Right renal cortex interstitium (tissue), 3 donors: ENCODE measurements at places on chromosomes 16 and 17. TPM values are rescaled to one million over a fixed set of nuclear protein-coding genes. Genes with fewer than 3 reads are reported as not detected.

- DNase-seq: no peak
These were observed 134.4 kb downstream of the C16orf95 start for GRCh38 chr16:87182759-87183158.

Gene TBC1D3G
- polyA plus RNA-seq: not detected

DNA sequence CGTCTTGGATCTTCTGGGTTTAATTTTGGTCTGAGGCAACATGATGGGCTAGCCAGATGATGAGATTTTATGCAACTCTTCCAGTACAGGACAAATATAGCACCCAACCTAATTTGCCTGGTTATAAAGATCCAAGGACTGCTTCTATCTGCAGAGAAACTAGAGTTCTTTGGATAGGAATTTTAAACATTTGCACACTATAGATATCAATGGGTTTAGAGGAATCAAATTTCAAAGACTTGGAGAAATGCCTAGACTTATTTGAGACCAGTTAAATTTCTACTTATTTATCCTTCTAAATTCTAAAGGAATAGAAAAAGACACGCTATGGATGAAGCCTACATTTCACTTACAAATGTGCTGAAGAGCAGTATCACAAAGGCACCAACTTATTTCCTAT, 12.6 kb downstream of the PMFBP1 start:
- no peak for DNase-seq

GRCh38 chr17:74076446-74076845, 127.0 kb upstream of the RPL38 start:
- DNase-seq: no peak

DNA sequence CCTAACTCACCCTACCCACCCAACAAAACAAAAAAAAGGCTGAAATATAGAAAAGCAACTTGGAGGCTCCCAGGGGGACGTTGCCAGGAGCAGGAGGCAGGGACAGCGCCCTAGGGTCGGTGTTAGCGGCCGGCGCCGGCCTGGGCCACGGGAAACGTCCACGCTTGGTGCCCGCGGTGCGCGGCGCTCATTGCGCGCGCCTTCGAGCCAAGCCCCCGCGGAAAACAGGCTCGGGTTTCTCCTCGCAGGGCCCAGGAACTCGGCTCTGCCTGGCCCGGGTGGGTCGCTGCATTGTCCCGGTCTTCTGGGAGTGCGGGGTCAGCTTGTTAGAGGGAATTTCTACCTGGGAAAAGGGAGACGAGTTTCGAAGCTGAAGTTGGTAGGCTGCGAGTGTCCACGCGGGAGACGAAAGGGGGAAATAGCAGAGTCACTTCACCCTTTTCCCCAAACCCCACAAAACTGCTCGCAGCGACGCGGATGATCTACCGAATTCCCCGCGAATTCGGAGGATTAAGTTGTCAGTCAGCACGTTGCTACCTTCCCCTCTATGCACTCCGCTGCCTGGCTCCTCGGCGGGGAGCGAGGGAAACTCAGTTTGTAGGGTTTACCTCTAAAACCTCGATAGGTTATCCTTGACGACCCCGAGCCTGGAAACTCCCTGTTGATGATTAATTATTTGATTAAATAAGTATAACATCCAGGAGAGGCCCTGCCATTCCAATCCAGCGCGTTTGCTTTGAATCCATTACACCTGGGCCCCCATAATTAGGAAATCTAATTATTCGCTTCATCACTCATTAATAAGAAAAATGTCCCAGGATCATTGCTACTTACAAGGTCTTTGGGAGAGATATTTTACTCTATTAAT, 751 bp upstream of the FOXC2 start:
- DNase-seq: no peak

GRCh38 chr17:35542990-35543389, 5.5 kb upstream of the SLFN12L start:
- DNase-seq: no peak

DNA sequence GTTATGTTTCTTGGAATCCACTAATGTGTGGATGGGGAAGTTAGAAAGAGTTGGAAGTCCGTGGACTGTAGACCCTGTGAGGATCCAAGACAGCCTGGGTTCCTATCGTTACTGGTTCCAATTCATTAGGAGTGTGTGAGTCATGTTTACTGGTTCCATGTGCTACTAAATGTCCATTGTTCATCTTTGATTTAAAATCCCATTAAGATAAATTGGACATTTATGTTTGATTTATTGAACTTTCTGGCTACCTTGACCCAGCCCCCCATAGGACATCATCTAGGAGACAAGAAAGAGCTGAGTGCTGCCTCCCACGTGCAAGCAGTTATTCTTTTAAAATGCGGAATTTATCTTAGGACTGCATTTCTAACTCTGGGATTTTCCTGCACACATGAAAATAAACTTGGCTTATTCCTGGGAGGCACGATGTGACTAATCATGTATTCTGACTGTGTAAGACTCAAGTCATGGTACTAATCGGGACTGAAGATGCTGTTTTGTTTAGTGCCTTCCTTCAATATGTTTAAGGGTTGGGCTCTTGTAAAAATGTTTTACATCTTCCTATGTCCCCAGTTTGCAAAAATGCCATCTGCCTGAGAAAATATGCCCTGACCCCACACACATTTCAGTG, 53.4 kb downstream of the RGS9 start:
- DNase-seq: no peak

- no peak for DNase-seq
These were observed 374.8 kb downstream of the SLC39A11 start for GRCh38 chr17:72717676-72718075.

GRCh38 chr16:23557779-23558702, 514 bp downstream of the UBFD1 start:
- no peak for DNase-seq

Gene RPS15A
- polyA plus RNA-seq: 2,796 TPM

Gene TSPAN10
- polyA plus RNA-seq: 2.3 TPM

DNA sequence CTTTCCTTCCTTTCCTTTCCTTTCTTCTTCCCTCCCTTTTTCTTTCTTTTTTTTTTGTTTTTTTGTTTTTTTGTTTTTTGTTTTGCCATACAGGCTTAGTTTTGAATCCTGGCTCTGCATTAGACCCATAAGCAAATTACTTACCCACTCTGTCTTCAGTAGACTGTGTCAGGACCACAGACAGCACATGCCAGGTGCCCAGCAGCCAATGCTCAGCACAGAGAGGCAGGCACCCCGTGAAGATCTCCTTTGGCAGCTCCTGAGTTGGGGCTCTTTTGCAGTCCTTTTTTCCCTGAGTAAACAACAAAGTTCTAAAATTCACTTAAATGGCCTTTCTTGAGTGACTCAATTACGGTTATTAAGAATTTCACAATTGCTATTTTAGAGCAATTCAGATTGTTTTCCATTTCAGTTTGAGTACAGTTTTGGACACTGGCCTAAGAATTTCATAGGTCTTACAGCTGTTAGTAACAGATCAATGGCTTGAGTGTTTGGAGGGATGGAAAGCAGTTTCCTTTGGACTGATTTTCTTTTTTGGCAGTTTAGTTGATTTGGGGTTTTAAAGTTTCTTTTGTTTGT, 26.2 kb upstream of the SLC5A11 start:
- DNase-seq: no peak

- no peak for DNase-seq
These were observed 52.9 kb downstream of the ABAT start for GRCh38 chr16:8727131-8727806.

Gene TM4SF5
- 1.5 TPM for polyA plus RNA-seq

Gene PIRT
- polyA plus RNA-seq: not detected

GRCh38 chr16:27304881-27305745, 8.7 kb upstream of the IL4R start:
- no peak for DNase-seq

- DNase-seq: no peak
These were observed 1.5 kb downstream of the MFSD6L start for GRCh38 chr17:8797621-8798175.

DNA sequence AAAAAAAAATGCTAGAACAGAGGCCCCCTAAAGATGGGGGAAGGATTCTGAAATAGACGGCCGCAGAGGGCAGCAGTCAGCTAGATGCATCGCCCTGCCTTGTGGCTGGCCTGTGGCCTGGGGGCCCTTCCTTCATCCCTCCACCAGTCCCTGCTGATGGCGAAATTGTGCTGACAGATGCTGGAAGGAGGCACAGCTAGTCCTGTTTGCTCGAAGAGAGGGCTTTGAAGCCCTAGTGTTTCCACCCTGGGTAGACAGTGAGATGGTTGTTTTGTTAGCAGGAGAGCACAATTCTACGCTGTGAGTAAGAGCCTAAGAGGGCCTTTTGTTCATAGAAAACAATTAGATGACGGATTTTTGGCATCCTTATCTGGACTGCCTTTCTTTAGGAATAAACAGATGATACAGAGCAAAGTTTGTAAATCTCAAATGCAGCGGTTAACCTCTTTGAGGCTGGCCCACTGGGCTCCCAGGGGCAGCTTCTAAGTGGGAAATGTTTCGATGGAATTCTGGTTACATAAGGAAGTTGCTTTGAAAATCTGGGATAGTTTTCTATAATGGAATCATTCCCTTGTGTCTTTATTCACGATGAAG, 23.0 kb downstream of the VPS35L start:
- no peak for DNase-seq

DNA sequence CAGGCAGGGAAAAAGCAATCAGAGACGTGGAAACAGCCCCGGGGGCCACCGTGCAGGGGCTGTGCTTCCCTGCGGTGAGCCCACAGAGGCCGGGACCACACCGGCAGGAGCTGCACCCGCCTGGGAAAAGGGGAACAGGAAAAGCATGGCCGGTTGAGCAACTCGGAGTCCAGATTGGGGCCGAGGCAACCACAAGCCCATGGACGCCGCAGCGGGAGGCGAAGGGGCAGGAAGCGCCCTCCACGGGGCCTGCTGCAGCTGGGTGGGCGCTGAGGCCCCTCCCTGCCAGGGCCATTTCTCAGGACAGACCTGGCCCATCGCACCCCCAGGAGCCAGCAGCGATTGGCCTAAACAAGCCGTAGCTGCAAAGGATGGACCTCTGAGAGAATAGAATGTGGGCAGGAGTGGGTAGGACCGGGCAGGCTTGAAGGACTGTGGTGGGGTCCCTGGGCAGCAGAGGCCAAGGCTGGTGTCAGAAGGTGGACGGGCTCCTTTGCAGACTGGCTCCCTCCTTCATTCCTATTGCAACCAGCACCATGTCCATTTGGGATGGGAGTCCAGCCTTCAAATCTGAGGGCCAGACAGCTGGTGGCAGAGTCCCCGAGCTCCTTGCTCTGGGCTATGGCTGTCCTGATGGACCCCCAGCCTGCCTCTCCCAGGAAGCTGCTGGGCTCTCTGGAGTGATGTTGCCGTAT, 30.4 kb downstream of the COX4I1 start:
- no peak for DNase-seq

DNA sequence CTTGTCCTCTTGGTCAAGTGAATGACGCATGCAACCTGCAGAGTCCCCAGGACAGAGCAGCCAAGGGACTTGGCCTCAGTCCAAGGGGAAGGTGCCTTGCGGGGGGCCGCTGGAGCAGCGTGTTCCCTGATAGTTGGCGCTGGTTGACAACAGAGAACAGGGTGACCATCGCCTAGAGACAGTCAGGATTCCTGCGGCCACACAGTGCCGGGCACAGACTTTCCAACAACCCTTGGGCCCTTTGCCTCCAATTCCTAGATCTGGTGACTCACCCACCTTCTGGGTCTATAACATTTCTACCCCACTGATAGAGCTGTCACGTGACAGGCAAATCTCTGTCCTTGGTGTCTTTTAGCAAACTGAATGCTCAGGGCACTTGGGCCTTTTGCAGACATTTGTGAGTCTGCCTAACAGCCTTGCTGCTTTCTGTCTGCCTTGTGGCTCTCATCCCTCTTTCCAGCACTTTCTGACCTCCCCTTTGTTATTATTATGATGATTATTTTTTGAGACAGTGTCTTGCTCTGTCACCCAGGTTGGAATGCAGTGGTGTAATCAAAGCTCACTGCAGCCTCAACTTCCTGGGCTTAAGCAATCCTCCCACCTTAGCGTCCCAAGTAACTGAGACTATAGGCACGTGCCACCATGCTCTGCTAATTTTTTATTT, 11.9 kb upstream of the TEDC2 start:
- no peak for DNase-seq

DNA sequence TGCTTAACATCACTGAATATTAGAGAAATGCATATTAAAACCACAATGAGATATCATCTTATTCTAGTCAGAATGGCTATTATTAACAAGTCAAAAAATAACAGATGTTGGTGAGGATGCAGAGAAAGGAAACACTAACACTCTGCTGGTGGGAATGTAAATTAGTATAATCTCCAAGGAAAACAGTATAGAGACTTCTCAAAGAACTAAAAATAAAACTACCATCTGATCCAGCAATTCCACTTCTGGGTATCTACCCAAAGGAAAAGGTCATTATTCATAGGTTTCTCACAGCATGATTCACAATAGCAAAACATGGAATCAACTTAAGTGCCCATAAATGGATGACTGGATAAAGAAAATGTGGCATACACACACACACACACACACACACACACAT, 166.4 kb downstream of the CEP112 start:
- no peak for DNase-seq

GRCh38 chr16:3000540-3000939, 12.2 kb upstream of the CLDN9 start:
- DNase-seq: no peak

Gene KSR1
- 42.9 TPM for polyA plus RNA-seq

Gene ZNF594
- 19.0 TPM for polyA plus RNA-seq

DNA sequence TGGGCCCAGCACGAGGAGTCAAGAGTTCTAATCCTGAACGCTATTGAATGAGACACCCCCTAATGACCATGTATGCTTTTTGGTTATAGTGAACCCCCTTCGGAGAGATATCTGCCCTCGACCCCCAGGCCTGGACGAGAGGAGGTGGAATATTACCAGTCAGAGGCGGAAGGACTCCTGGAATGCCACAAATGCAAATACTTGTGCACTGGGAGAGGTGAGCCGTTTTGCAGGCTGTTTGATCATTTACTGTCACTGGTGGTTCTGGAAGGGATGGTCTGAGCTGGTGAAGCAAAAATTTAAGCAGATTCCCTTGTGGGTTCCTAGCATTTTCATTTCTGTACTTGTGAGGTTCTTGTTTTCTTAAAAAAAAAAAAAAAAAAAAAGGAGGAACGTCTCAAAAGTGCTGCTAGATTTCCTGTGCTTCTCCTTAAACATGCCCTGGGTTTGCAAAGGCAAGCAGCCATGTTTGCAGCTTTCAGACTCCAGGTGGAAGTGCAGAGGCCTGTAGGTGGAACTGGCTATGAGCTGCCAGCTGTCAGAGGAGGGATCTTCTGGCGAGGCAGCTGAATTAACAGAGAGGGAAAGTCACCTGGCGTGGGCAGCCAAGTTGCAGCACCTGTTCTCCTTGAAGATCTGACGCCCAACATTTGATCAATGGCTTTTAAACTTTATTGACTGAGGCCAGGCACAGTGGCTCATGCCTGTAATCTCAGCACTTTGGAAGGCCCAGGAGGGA, 3.5 kb downstream of the MARVELD3 start:
- DNase-seq: no peak

DNA sequence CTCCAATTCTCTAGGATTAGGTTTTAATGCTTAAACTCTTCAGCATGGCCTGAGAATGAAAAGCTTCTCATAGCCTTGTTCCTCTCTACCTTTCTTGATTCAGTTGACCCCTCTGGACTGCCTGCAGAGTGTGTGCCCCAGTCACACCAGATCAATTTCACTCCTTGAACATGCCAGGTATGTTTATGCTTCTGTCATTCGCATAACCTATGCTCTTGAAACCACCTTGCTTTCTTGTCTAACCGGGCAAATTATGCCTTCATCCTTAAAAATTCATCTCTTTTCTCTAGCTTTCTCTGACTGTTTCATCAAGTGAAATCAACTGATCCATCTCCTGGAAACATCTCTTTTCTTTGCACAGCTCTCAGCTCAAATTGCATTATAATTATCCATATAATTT, 42.3 kb downstream of the CDH11 start:
- no peak for DNase-seq
